ENCODE measurements at places on chromosomes 7 and 10.

- DNase-seq: no peak
Observed at GRCh38 chr10:11358011-11358410, 253.4 kb downstream of the USP6NL start.

DNA sequence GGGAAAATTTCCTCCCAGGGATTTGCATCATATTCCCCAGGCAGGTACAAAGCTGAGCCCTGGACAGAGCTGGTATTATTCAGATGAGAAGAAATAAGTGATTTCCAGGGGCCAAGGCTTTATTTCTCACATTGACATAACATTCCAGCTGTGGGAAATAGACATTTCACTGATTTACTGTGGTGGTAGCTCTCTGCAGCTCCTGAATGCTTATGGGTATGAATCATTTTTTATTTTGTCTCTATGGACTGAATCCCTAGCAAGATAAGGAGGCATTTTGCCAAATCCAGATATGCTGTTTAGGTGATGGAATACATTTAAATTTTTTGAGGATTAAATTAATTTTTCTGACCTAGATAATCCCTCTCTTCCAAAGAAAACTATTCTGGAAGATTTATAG, 97.9 kb downstream of the MTPN start:
- no peak for DNase-seq

DNA sequence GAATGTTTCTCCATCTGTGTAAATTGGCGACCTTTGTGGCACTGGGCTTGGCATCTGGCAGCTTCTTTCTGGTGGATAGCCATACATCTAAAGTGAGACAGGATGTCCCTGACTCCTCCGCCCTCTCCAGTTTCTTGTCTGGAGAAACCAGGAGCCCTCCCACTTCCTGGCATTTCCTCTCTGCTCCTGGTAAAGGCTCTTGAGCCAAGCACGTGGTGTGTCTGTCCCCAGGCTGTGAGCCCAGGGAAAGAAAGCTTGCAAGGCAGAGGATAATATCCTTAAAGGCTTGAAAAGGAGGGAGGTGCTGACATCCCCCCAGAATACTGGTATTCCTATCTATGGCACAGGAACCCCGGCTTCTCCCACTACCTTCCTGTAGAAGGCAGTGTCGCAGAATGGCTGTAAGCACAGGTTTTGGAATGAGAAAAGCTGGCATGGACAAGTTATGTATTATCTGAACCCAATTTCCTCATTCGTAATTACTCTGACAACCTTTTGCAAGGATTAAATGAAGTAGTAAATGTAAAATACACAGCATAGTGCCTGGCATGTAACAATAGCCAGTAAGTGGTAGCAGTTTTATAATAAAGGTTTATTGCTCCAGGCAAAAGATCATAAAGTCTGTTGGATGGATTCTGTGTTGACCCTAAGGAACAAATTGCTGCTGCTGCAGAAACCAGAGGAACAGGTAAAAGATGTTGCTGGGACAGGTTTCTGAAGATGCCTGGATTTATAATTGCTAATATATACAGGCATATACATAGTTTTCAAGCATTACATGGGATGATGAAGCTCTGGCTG, 11.8 kb upstream of the ACSL5 start:
- DNase-seq: no peak

GRCh38 chr7:44978511-44979366, at the start of gene MYO1G:
MYO1G (minus strand) TSS chr7:44979015; CDS start chr7:44978961, 54 bp downstream.
- DNase-seq: peak; percentile 92

- DNase-seq: no peak
Observed at GRCh38 chr10:111273635-111274034, 196.8 kb downstream of the ADRA2A start.

DNA sequence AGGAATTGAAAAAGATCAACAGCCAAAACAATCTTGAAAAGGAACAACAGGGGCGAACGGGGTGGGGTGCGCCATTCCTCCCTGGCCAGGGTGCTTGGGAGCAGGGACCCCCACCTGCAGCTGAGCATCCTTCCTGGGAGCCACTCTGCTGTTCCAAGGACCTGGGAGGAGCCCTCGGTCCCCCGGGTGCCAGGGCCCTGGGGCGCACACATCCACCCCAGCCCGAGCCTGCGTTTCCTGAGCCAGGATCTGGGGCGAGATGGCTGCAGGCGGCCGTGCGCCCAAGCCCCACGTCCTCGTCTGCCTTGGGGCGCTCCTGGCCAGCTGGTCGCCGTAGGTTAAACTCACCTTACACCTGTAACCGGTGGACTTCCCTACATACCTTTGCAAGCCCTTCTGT, 10.6 kb downstream of the AP3M1 start:
- DNase-seq: no peak

DNA sequence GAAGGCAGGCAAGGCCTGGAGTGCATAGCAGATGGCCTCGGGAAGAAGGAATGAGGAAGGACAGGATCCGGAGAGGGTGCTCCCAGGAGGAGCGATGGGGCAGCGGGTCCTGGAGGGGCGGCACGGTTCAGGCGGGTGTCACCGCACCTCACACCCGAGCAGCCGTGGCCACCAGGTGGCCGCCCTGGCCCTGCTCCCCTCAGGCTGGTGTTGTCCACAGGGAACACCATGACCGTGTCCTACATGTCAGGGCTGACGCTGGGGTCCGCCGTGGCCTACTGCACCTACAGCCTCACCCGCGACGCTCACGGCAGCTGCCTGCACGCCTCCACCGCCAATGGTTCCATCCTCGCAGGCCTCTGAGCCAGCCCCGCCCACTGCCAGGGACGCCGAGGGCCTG, 19.8 kb downstream of the SLC29A4 start:
- DNase-seq: no peak

DNA sequence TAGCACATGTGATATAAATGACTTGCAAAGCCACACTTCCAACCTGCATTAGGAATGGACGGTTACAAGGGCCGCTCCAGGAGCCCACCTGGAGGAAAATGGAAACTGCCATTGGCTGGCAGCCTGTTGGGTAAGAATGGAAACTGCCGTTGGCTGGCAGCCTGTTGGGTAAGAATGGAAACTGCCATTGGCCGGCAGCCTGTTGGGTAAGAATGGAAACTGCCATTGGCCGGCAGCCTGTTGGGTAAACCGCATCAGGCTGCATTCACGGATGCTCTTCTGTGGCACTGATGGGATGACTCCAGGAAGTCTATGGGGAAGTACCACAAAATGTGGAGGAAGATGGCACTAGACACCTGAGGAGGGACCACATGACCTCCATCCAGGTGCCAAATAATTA, 143.1 kb downstream of the DPP6 start:
- no peak for DNase-seq

DNA sequence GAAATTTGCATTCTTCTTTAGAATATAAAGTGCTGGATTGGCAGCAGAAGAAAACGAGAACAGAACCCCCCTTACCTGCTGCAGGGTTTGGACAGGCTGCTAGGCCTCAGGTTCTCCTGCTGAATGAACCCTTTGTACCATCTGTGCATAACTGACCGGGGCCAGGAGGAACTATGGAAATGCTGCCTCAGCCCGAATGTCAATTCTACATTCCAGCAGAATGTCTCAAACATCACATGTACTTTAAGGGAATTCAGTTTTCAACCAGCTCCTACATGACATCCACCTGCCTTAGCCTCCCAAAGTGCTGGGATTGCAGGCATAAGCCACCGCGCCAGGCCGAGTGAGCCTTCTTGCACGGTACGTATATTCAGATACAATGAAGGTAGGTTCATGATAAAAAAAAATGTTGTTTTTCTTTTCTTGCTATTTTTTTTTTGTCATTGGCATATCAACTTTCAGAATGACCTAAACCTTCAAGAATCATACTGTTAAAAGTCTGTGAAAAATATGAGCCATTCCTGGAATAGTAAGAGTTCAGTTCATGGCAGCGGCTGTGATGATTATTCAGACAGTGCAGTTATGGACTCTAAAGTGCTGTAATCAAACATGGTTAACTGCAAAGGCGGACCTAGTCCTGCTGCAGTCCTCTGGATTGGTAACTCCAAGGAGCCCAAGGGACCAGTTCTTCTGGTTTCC, 84.4 kb upstream of the TNS3 start:
- DNase-seq: no peak

DNA sequence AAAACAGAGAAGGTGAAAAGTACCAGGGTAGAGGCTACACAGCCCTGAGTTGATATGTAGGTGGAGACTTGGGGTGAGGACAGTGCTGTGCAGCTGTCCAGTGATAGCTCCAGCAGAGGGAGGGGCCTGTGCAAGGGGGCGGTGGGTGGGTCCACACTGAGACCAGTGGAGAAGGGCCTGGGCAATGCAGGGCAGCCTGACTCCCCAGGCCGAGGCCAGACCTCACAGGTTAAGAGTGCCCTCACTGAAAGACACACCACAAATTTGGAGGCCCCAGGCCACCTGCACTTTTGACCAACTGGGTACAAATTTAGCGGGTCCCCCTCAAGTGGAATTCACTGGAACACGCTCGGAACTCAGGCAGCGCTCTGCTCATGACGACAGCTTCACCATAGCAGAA, 6.7 kb upstream of the RASGEF1A start:
- no peak for DNase-seq

DNA sequence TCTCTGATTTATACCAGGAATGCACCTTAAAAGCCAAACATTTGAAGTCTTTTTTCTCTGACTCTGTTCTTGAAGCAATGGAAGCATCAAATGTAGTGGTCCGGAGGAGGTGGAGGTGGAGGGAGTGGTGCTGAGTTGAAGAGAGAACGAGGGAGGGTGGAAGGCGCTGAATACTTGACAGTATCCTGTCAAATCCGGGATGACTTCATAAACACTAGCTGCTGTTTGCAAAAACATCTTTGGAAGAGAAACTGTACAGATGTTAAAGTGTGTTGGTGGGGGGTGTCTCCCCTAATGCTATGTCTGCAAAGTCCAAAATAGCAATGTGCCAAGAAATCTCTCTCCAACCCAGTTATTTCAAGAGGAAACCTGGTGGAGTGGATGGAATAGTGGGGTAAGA, 328.5 kb upstream of the AUTS2 start:
- DNase-seq: no peak

GRCh38 chr10:127424594-127425264, 124.4 kb upstream of the NPS start:
- no peak for DNase-seq

DNA sequence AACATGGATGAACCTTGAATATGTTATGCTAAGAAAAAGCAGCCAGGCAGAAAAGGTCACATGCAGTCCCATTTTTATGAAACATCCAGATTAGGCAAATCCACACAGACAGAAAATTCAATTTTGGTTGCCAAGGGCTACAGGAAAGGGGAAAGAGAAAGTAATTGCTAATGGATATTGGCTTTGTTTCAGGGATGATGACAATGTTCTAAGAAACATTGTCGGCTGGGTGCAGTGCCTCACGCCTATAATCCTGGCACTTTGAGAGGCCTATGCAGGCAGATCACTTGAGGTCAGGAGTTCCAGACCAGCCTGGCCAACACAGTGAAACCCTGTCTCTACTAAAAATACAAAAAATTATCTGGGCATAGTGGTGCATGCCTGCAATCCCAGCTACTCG, 23.0 kb downstream of the ZNF33B start:
- no peak for DNase-seq

DNA sequence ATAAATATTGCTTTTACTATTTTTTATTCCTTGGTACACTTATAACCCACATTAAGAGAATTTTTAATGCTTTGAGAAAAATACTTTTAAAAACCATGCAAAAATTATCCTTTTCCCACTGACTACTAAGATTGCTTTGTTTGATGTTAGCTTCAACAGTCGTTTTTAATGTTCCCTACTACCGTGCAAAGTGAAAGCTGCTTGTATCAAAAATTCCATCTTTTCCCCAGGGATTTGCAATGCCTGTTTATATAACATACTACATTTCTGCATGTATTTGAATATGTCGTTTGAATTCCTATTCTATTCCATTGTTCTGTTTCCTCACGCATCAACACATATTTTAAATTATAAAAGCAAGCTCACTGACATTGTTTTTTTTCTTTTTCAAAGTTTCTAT, 54.4 kb downstream of the TFPI2 start:
- no peak for DNase-seq

DNA sequence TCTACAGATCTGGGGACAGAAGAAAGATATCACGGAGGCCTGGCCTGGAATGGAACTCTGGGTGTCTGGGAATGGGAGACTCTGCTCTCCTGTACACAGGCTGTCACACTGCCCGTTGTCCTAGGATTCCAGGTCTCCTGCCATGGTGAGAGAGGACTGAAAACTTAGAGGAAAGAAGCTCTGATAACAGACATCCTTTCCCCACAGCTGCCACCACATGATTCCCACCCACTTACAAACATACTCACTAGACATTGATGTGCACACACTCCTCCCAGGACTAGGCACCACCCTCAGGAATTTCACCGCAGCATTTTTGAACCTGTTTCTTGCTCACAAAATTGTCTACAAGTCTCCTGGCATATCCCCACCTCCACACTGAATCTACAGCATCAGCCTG, 5.7 kb downstream of the ZNF92 start:
- no peak for DNase-seq

DNA sequence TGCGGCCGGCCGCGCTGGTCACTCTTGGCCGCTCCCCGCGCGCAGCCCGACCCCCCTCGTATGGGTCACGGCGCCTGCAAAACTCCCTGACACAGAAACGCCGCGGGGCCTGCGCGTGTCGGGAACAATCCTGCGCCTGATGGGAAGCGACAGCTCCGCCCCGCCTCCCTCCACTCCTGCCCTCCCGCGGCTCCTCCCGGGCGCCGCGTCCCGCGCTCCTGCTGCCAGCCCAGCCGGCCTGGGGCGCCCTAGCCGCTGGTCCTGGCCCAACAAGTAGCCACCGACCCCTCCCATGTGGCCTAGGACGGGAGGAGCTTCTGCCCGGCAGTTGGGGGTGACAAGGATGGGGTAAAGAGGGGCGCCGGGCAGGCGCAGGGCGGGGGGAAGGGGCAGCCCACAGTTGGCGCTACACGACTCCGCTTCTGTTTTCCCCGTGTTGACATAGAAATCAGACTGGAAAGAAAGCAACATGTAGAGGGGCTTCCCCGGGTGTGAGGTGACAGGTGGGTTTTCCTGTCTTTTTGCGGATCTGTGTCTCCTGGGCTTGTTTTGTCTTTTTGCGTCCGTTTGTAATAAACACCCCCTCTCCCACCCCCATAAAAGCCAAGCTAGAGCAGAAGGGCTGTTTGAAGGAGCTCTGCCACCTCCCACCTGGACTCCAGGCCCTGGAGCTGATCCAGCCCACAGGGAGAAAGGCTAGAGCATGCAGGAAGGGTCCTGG, 35.1 kb upstream of the PAX2 start:
- no peak for DNase-seq

DNA sequence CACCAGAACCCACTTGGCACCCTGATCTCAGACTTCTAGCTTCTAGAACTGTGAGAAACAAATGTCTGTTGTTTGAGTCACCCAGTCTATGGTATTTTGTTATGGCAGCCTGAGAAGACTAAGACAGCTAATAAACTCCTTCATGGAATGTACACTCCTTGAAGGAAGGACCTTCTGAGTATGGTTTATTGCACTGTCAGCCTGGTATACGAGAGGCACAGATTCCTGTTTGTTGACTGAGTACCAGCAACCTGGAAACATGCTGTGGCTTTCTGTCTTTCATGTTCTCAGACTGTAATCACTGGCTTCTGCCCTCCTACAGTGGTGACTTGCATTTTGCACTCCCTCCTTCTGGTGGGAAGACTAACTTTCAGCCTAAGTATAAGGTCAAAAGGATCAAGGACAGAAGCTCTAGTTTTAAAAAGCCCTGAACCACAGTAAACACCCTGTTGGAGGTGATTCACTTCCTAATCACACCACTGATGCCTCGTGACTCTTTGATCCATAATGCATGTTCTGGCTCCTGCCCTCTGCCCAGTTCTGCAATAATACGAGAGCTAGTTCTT, 319.0 kb upstream of the NPSR1 start:
- DNase-seq: no peak

- no peak for DNase-seq
Observed at GRCh38 chr10:21368022-21368582, 157.4 kb downstream of the SKIDA1 start.

- no peak for DNase-seq
Observed at GRCh38 chr7:132019703-132020102, 463.3 kb upstream of the PODXL start.

- DNase-seq: no peak
Observed at GRCh38 chr7:143416565-143417149, 8.0 kb upstream of the EPHA1 start.
